ENCODE measurements at places on chromosomes 2 and 18. TPM values are rescaled to one million over a fixed set of nuclear protein-coding genes. Genes with fewer than 3 reads are reported as not detected.

DNA sequence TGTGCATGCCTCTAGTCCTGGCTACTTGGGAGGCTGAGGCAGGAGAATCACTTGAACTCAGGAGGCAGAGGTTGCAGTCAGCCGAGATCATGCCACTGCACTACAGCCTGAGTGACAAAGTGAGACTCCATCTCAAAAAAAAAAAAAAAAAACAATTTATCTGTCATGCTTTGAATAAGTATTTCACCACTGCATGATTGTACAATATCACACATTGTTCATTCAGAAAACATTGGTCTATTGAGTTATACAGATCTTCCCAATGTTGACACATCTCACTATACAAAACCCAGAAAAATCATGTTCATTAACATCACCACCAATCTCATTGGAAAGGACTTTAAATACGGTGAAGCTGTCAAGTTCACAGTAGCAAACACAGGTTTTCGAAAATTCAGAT is 46.8 kb upstream of the PPM1B start:
- H3K4me1 ChIP-seq, result no peaks in the 10 kb centered on the region
- no peaks in the 10 kb centered on the region for H3K27me3 ChIP-seq
- no peak for DNase-seq

GRCh38 chr18:66495844-66496243 is 108.0 kb downstream of the CDH19 start:
- no peaks in the 10 kb centered on the region for H3K4me1 ChIP-seq
- H3K27ac ChIP-seq, result no peak overlapping the region
- DNase-seq, result peak; percentile 63

DNA sequence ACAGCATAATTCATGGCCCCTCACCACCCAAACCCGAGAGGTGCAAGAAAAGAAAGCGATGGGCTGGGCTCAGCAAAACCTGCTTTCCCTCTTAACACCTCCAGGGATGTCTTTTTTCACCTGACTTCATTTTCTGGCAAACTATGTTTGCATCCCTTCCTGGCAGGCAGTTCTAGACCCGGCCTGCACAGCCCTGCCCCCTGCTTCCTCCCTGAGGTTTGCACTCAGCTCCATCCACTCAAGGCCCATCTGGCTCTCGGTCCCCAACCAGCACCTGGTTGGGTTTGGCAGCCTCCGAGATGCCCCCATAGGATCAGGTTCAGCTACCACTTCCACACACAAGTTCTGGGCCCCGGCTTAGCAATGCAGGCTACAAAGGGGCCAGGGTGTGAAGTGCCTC is 185.7 kb downstream of the SMAD7 start:
- H3K4me3 ChIP-seq, result no peak overlapping the region
- H3K4me1 ChIP-seq, result peaks cover 7% of the 10 kb centered on the region
- H3K27me3 ChIP-seq, result no peaks in the 10 kb centered on the region
- DNase-seq, result no peak
- H3K36me3 ChIP-seq, result no peaks in the 10 kb centered on the region
- H3K27ac ChIP-seq, result no peak overlapping the region

COL4A3 gene
- 46.4 TPM for total RNA-seq

DNA sequence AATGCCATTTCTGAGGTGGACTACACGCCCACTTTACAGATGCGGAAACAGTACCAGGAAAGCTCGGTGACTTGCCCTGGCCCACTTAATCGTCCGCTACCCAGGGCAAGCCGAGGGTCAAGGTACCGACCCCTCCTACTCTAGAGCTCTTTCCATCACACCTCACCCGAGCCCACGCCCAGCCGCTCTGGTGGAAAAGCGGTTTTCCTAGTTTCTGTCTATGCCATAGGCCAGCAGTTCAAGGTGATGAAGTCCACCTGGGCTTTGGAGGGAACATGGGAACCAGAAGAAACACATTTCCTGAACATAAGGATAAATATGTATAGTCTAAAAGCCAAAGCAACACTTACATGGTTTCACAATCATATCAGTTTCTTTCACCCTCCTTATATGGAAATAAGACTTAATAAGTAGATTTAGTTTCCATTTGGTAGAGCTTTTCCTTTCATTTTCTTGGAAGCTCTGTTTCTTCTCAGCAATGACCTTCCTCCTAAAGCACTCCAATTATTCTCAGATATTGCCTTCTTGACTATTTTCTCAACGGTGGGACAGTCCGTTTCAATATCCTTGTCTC is 567 bp downstream of the VWA3B start:
- no peaks in the 10 kb centered on the region for H3K36me3 ChIP-seq
- peaks cover 24% of the 10 kb centered on the region for H3K27me3 ChIP-seq
- DNase-seq, result no peak
- peak overlapping the region; percentile 43 for H3K4me3 ChIP-seq

FAM228A gene
- 0.64 TPM for total RNA-seq

- no peaks in the 10 kb centered on the region for H3K36me3 ChIP-seq
- no peaks in the 10 kb centered on the region for H3K4me1 ChIP-seq
- H3K27me3 ChIP-seq, result no peaks in the 10 kb centered on the region
- H3K4me3 ChIP-seq, result no peak overlapping the region
Measured at GRCh38 chr2:222100704-222101699, 197.8 kb downstream of the PAX3 start.

DNA sequence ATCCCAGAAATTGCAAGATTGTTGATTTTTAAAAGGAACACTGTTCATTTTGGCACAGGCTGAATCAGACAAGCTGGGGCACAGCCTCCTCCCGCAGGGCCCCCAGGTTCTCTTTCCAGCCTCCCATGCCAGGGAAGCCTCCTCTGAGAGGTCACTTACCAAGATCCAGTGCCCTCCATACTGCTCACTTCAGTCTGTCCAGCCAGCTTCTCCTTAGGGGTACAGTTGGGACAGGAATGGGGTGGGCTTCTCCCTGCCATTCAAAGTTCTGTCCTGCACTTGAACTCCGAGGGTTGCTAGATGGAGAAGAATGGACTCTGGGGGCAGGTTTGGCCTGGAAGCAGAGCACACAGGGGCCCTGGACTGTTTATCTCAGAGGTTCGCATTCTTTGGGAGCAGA is 7.5 kb upstream of the CYP26B1 start:
- peaks cover 1% of the 10 kb centered on the region for H3K4me1 ChIP-seq
- no peaks in the 10 kb centered on the region for H3K36me3 ChIP-seq
- H3K4me3 ChIP-seq, result no peak overlapping the region
- peaks cover 28% of the 10 kb centered on the region for H3K27me3 ChIP-seq
- no peak for DNase-seq

- no peaks in the 10 kb centered on the region for H3K4me1 ChIP-seq
- no peak for DNase-seq
- no peaks in the 10 kb centered on the region for H3K27me3 ChIP-seq
- H3K27ac ChIP-seq, result peak overlapping the region; percentile 24
- H3K36me3 ChIP-seq, result peaks cover 20% of the 10 kb centered on the region
- H3K4me3 ChIP-seq, result no peak overlapping the region
Measured at GRCh38 chr2:69465513-69466456, 28.6 kb upstream of the NFU1 start.

GRCh38 chr2:226916669-226917068 is 80.8 kb downstream of the RHBDD1 start:
- H3K27me3 ChIP-seq, result no peaks in the 10 kb centered on the region
- DNase-seq, result no peak
- no peaks in the 10 kb centered on the region for H3K36me3 ChIP-seq
- H3K4me1 ChIP-seq, result no peaks in the 10 kb centered on the region
- H3K27ac ChIP-seq, result no peak overlapping the region

ANKRD44 gene
- 51.4 TPM for total RNA-seq

PAIP2B gene
- 6.3 TPM for total RNA-seq

CTAGE1 gene
- not detected for total RNA-seq

- no peaks in the 10 kb centered on the region for H3K36me3 ChIP-seq
- H3K27ac ChIP-seq, result no peak overlapping the region
- H3K4me1 ChIP-seq, result peaks cover 21% of the 10 kb centered on the region
- DNase-seq, result no peak
- H3K4me3 ChIP-seq, result no peak overlapping the region
Measured at GRCh38 chr18:58209326-58209725, 165.3 kb downstream of the NEDD4L start.

DNA sequence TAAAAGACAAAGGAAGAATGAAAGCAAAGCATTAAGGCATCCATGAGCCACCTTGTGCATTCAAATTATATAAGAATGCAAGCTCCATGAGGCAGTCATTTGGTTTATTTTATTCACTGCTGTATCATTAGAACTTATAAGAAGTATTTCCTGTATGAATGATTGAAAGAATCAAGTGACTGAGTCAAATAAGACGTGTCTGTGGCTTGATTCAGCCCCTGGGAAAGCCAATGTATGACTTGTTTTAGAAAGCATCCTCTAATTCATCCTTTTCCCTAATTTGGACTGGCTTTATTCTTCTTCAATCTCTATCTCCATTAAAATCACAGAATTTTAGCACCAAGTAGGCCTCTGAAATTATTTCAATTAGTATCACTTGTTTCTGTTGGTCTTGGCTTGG is 461.1 kb downstream of the LPIN1 start:
- H3K4me1 ChIP-seq, result no peaks in the 10 kb centered on the region
- no peak overlapping the region for H3K4me3 ChIP-seq
- H3K27me3 ChIP-seq, result no peaks in the 10 kb centered on the region
- no peak overlapping the region for H3K27ac ChIP-seq
- H3K36me3 ChIP-seq, result no peaks in the 10 kb centered on the region
- no peak for DNase-seq

DNA sequence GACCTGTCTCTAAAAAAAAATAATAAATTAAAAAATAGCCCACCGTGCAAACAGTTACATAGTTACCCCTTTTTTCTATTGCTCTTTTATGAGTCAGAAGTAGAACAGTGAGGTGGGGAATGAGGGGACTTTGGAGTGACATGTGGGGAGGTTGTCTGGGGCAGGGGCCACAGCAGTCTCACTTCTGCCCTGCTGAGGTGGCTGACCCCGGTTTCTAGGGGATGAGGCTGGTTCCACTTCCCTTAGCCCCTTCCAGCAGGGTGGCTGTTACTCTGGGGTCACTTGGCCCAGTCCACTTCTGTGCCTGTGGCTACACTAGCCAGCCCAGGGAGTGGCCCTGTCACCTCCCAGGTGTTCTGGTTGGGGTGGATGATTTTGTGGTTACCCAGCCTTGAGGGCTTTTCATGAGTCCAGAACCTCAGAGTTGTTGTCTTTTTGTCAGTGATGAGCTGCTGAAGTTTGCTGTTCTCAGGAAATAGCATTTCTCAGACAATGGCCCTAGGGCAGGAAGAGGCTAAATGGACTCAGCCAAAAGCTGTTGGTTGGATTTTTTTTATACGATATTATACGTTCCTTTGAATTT is 28.0 kb upstream of the SCLY start:
- no peak for DNase-seq
- no peak overlapping the region for H3K27ac ChIP-seq
- no peak overlapping the region for H3K4me3 ChIP-seq
- H3K4me1 ChIP-seq, result no peaks in the 10 kb centered on the region
- no peaks in the 10 kb centered on the region for H3K27me3 ChIP-seq

DNA sequence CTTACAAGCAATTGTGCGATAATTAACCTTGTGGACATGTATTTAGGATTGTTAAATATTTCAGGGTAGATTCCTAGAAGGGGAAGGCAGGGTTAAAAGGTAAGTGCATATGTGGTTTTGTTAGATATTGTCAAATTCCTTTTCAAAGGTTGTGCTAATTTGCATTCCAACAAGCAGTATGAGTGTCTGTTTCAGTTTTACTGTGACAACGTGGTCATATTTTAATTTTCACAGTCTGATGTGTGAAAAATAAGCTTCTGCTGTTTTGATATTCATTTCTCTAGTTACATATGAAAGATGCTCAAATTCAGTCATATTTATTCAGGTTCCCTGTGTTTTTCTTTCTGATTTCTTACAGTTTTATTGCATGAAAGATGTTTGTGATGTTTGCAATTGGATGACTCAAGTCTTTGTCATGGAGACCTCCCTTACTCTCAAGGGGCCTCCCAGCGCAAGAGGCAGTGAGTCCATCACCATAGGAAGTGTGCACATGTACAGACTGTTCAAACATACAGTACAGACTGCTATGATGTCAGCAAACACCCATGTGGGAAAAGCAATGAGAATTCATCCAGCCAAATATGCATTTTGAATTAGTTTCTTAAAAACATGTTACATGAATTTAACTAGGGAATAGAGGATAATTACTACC is 310.8 kb downstream of the GALR1 start:
- H3K4me1 ChIP-seq, result no peaks in the 10 kb centered on the region
- no peak overlapping the region for H3K27ac ChIP-seq
- no peak overlapping the region for H3K4me3 ChIP-seq
- no peaks in the 10 kb centered on the region for H3K36me3 ChIP-seq

- H3K36me3 ChIP-seq, result no peaks in the 10 kb centered on the region
- no peak overlapping the region for H3K27ac ChIP-seq
- no peaks in the 10 kb centered on the region for H3K27me3 ChIP-seq
- H3K4me3 ChIP-seq, result no peak overlapping the region
- no peaks in the 10 kb centered on the region for H3K4me1 ChIP-seq
- no peak for DNase-seq
Measured at GRCh38 chr2:17242813-17243485, 275.3 kb downstream of the RAD51AP2 start.

CMPK2 gene
- total RNA-seq, result 23.2 TPM

DNA sequence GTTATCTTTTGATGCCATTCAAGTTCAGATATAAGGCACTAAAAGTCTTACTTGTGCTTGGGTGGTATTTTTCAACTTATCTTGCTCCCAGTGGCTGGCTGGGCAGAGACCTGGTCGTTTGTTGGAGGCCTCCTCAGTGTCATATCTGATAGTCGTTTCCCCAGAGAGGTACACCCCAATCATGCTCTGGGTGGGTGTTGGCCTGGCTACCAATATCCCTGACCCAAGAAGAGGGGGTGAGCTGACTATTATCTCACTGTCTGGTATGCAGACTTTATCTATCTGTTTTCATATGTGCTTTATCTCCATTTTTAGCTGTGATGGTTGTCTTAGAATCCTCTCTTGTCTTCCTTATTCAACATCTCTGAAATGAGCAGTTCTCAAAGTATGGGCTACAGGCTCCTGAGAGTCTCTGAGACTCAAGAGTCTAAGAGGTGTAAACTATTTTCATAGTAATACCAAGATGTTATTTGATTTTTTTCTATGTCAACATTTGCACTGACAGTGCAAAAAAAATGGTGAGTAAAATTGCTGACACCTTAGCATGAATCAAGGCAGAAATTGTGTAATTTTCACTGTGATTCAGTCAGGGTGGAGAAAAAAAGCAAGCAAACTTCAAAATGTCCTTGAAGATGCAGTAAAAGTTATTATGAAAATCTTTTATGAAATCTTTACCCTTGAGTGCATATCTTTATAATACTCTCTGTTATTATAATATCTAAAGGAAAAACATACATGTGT is 12.3 kb upstream of the PLEK start:
- no peaks in the 10 kb centered on the region for H3K36me3 ChIP-seq
- H3K27ac ChIP-seq, result no peak overlapping the region
- no peak for DNase-seq
- H3K27me3 ChIP-seq, result no peaks in the 10 kb centered on the region

RUFY4 gene
- total RNA-seq, result not detected

DNA sequence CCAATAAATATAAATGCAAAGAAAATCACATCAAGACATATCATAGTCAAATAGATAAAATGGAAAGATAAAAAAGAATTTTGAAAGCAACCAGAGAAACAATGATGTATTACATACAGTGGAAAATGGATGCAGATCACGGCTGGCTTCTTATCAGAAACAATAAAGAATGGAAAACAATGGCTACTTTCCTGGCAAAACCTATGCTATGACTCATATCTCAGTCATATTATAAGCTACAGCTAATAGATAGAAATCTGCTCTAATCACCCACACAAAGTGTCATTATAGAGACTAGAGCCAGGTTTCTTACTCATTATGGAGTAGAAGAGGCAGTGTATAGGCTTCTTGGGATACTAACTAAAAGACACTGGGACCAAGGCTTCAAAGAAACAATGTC is 93.5 kb upstream of the TACR1 start:
- no peak for DNase-seq
- no peaks in the 10 kb centered on the region for H3K36me3 ChIP-seq
- no peaks in the 10 kb centered on the region for H3K27me3 ChIP-seq
- H3K27ac ChIP-seq, result no peak overlapping the region
- H3K4me1 ChIP-seq, result no peaks in the 10 kb centered on the region

Measured in upper lobe of right lung (tissue), 1 donor.